Camera-type eye (tissue), 1 donor: ENCODE measurements at places on chromosomes 12 and 14. TPM values are rescaled to one million over a fixed set of nuclear protein-coding genes. Genes with fewer than 3 reads are reported as not detected.

SOAT2 gene
- total RNA-seq = 0.44 TPM

RPL10L gene
- total RNA-seq = not detected

RERGL gene
- 0.99 TPM for total RNA-seq

SCARB1 gene
- total RNA-seq = 51.9 TPM

AMDHD1 gene
- 5.8 TPM for total RNA-seq

TAS2R13 gene
- total RNA-seq = 12.4 TPM

SLC5A8 gene
- 1.9 TPM for total RNA-seq

PRB4 gene
- total RNA-seq = not detected

DUSP6 gene
- total RNA-seq = 53.8 TPM

GOLGA3 gene
- 86.0 TPM for total RNA-seq

GLIPR1L2 gene
- 4.5 TPM for total RNA-seq

PPP4R4 gene
- 10.0 TPM for total RNA-seq

RECQL gene
- total RNA-seq = 45.0 TPM

RAPGEF3 gene
- total RNA-seq = 13.6 TPM
